ENCODE measurements at places on chromosomes 16 and 17. TPM values are rescaled to one million over a fixed set of nuclear protein-coding genes. Genes with fewer than 3 reads are reported as not detected.

Gene RANBP10
- 7.0 TPM for polyA plus RNA-seq

Gene MT4
- not detected for polyA plus RNA-seq

DNA sequence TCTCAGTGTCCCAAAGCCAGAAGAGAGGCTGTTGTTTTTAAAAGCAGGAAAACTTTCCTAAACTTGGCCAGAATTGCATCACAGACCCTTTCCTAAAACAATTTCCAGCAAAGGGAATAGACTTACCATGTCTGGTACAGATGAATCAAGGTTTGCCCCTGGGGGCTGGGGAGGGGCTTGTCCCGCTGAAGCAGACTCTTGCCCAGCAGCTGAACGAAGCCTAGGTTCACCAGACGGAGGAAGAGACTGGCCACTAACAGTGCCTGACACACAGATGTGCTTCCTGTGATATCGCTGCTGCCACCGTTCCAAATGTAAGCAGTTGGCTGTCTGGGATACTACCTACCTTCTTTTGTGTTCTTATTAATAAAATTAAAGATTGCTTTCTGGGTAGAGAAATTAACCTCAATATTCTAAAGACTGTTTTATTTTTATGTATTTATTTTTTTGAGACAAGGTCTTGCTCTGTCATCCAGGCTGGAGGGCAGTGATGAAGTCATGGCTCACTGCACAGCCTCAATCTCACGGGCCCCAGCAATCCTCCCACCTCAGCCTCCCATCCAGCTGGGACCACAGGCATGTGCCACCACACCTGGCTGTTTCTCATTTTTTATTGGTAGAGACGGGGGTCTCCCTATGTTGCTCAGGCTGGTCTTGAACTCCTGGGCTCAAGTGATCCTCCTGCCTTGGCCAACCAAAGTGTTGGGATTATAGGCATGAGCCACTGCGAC, 13.5 kb downstream of the PRCD start:
- DNase-seq = no peak

GRCh38 chr17:43309505-43310332, 75.9 kb upstream of the RNU2-1 start:
- DNase-seq = no peak

GRCh38 chr16:57689762-57690558, 4.6 kb upstream of the DRC7 start:
- no peak for DNase-seq

- DNase-seq = no peak
Measured at GRCh38 chr17:77361986-77362620, 221.3 kb downstream of the SEC14L1 start.

- no peak for DNase-seq
Measured at GRCh38 chr17:44356241-44356640, 7.4 kb downstream of the FAM171A2 start.

DNA sequence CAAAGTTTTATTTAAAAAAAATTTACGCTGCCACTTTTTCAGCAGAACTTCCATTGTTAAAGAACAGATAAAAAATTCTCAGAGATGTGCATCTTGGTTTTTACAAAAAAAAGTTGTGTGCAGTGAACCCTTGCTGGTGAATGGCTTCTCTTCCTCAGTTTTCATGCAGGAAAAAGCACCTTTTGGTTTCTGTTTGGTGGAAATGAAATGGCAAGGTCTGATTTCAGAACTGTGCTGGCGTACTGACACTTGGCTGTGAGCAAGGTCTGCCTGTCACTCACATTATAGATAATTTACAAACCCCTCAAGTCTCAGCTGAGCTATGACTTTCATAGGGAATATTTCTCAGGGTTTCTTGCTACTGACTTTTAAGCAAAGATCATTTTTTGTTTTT, 5.7 kb upstream of the SALL1 start:
- no peak for DNase-seq

Gene NT5M
- polyA plus RNA-seq = 10.0 TPM

Gene PIMREG
- not detected for polyA plus RNA-seq

GRCh38 chr17:5677620-5678019, 93.3 kb upstream of the NLRP1 start:
- DNase-seq = no peak

Gene CCL16
- not detected for polyA plus RNA-seq

Gene TK1
- polyA plus RNA-seq = 9.3 TPM

- no peak for DNase-seq
Measured at GRCh38 chr17:65385726-65386125, 175.7 kb downstream of the AXIN2 start.

DNA sequence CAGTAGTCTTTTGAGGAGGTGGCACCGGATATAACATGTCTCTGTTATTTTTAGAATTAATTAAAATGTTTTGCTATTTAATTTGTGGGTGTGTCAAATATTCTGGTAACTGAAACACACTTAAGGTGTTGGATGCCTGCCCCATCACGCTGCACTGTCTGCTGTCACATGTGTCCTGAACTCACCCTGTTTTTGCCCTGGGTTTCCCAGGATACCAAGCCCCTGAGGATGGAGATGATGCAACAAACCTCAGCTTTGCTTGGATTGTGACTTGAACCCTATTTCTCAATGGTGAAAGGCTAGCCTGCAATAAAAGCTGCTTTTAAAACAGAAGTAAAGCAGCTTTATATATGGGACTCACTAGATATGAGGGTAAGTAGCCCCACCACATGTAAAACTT, 11.5 kb upstream of the DUSP14 start:
- DNase-seq = no peak

Gene ZFPM1
- 1.9 TPM for polyA plus RNA-seq

DNA sequence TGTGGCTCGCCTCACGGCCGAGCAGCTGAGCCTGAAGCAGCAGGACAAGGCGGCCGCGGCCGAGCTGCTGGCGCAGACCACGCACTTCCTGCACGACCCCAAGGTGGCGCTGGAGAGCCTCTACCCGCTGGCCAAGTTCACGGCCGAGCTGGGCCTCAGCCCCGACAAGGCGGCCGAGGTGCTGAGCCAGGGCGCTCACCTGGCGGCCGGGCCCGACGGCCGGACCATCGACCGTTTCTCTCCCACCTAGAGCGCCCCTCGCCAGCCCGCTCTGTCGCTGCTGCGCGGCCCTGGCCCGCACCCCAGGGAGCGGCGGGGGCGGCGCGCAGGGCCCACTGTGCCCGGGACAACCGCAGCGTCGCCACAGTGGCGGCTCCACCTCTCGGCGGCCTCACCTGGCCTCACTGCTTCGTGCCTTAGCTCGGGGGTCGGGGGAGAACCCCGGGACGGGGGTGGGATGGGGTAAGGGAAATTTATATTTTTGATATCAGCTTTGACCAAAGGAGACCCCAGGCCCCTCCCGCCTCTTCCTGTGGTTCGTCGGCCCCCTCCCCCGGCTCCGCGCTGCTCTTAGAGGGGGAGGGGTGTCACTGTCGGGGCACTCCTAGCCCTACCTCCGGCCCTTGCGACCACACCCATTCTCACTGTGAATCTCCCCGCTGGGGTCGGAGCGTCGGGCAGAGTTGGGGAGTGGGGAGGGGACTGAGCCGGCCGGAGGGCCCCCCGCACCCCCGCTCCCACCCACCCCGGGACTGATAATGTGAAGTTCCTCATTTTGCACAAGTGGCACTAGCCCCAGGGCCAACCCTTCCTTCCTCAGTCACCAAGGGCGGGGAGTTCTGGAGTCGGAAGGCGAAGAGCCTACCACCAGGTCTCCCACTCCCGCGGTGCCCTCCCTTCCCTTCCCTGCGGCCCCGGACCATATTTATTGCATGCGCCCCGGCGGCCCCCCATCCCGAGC, 4.0 kb downstream of the HIC1 start:
- DNase-seq = peak; percentile 68

- DNase-seq = peak; percentile 62
Measured at GRCh38 chr16:85173981-85174751, 61.9 kb upstream of the CIBAR2 start.

DNA sequence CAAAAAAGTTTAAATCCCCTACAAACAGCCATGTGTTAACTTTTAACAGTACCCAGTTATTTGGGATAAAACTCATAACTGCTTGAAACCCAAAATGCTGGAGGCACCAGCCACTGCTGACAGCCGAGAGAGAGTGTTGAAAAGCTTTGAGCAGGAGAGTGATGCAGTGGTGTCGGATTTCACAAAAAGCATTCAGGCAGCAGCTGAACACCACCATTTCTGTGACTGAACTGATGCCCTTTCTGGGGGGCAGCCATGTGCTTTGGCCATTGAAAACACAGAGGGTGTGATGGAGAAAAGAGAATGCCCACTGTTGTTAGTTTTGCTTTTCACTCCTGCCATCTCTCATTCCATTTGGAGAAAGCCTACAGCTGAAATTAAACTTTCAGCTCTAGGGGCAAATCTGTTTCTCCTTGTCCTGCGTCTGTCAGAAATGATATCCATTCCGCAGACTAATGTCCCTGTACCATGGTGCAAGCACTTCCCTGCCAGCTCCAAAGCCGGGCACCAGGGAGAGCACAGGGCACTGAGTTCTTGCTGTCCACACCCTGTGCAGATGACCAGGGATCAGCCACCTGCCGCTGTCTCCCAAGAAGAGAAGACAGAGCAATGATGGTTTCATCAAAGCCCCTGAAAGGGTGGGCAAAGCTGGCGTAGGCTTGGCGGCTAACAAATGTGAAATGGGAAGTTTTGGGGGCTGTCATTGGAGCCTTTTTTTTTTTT, 16.6 kb upstream of the MLYCD start:
- no peak for DNase-seq

Gene MAP1LC3B
- 70.3 TPM for polyA plus RNA-seq

DNA sequence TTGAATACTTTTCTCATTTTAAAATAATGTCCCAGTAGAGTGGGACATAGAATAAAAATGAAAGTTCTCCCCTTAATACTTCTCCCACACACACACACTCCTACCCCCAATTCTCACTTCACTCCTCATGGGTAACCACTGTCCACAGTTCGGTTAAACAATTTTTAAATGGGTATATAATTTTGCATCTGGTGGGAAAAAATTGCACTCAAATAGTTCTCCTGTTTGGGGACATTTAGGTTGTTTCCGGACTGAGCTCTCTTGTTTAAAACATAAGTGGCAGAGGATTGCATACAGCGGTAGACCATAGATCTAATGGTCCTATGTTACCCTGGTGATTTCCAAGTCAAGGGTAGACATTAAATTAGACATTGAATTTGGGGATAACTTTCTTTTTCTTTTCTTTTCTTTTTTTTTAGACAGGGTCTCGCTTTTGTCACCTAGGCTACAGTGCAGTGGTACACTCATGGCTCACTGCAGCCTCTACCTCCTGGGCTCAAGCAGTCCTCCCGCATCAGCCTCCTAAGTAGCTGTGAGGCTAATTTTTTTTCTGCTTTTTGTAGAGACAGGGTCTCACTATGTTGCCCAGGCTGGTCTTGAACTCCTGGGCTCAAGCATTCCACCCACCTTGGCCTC, 138.3 kb downstream of the SOCS1 start:
- no peak for DNase-seq

GRCh38 chr16:79933603-79934002, 333.1 kb upstream of the MAF start:
- no peak for DNase-seq

- DNase-seq = no peak
Measured at GRCh38 chr16:80720804-80721371, 83.5 kb downstream of the CDYL2 start.

GRCh38 chr17:83041305-83041704, 38.1 kb upstream of the METRNL start:
- DNase-seq = no peak

DNA sequence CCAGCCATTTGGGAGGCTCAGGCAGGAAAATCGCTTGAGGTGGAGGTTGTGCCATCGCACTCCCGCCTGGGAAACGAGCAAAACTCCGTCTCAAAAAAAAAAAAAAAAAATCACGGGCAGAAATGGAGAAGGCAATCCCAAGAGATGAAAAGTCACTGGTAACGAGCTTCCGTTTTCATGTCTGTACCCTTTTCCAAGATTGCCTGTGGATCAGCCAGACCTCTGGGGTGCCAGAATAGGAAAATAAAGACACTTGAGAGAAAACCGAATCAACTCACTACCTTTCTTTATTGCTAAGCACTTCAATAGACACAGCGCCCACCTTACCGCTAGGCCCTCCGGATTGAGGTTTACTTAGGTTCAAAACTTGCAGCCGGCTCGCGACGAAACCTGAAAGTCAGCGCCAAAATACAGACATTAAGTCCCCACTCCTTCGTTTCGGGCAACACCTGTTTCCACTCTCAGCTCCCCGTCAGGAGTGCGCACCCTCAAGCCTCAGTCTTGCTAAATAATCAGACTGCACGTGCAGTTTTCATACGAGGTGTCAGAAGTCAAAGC, 970 bp upstream of the TRAF7 start:
- DNase-seq = no peak

Gene ABCC3
- 9.3 TPM for polyA plus RNA-seq

DNA sequence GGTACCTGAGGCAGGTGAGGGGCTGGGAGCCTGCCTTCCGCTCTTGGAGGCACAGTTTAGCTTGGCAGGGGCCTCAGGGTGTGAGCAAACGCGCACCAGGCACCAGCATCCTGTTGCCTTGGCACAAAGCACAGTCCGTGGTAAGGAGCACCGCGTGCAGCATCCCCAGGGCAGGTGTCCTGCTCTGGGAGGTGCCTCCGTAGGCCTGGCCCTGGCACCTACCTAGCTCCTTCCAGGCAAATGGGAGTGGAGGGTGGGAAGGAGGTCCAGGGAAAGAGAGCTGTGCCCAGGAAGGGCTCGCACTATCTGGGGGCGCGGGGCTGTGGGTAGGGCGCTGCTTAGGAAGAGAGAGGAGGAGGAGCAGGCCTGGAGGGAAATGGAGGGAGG, 3.1 kb upstream of the GSE1 start:
- DNase-seq = no peak

GRCh38 chr17:74037320-74037719, 166.2 kb upstream of the RPL38 start:
- DNase-seq = peak; percentile 84

Gene HYDIN
- 1.8 TPM for polyA plus RNA-seq

Gene ADGRG3
- 0.17 TPM for polyA plus RNA-seq

DNA sequence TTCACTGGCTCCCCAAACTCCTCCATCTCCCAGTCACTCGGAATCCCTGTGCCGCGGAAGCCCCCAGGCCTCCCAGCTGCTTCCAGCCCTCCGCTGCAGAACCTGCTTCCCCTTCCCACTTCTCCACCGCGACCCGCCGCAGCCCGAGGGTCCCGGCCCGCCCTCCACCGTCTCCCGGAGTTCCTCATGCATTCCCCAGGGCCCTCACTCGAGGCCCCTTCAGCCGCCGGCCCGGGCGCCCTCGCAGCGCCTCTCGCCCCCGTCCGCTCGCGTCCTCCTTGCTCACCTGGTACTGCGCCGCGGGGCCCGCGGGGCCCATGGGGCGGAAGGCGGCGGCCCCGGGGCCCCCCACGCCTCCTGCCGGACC, 329 bp downstream of the SMARCD2 start:
- DNase-seq = peak; percentile 72

Gene AATK
- polyA plus RNA-seq = 0.65 TPM

- no peak for DNase-seq
Measured at GRCh38 chr17:5545051-5545987, 39.0 kb downstream of the NLRP1 start.

Gene TEDC2
- 1.7 TPM for polyA plus RNA-seq

DNA sequence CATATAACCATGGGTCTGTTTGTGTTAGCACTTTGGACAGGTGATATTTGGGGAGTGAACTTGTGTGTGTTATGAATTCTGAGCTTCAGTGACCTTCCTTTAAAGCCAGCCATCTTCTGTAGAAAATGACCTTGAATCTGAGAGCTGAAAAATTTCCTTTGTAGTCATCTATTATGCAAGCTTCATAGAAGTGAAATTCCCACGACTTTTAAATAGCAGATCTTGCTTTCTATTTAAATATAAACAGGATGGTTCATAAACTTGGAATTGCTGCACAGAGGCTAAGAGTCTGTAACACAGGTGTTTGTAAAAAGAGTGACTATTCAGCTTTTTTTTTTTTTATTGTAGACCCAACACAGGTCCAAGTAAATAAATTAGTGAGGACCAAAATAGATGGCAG, 85.5 kb downstream of the MARCHF10 start:
- DNase-seq = no peak

All from kidney (tissue), 22 donors.